ENCODE measurements at places on chromosomes 12 and 14. TPM values are rescaled to one million over a fixed set of nuclear protein-coding genes. Genes with fewer than 3 reads are reported as not detected.

Gene COX8C
- not detected for total RNA-seq

Gene TMEM119
- total RNA-seq = 0.09 TPM

Gene STAC3
- 0.43 TPM for total RNA-seq

Gene MYH6
- total RNA-seq = not detected

Gene PPFIBP1
- 27.3 TPM for total RNA-seq

Gene LRTM2
- 0.07 TPM for total RNA-seq

Gene KRT6A
- total RNA-seq = 1.4 TPM

Gene KRT82
- not detected for total RNA-seq

Data from A549 treated with CORT108297 at 1 μM for 4 hours (cell line).